ENCODE measurements at places on chromosomes 11 and 22. TPM values are rescaled to one million over a fixed set of nuclear protein-coding genes. Genes with fewer than 3 reads are reported as not detected.

The ME3 gene
- total RNA-seq = 37.6 TPM

The SEC14L6 gene
- 2.4 TPM for total RNA-seq

The TSSK2 gene
- 1.4 TPM for total RNA-seq

The KRTAP5-8 gene
- not detected for total RNA-seq

The ATXN10 gene
- total RNA-seq = 175 TPM

The MAP6 gene
- total RNA-seq = 10.4 TPM
